ENCODE measurements at places on chromosomes 12 and 14.
A peak's percentile ranks its signal among the peaks of the same experiment; 100 is the strongest.

DNA sequence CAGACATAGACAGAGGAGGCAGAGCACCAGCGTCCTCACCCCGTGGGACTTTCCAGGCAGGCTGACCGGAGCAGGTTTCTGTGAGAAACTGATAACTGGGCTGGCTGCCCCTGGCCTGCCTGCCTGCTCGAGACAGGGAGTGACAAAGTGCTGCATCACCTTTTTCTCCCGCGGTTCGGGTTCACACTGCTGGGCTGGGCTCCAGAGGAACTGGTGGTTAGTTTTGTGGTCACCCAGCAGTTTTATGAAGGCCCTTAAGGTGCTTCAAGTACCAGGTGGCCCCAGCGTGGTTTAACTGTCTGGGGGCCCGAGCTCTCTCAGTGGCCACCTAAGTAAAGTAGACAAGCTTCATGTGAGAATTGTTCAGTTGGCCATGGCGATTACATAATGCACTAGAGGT, 1073.6 kb downstream of the BCL11B start:
- DNase-seq = peak; percentile 26

DNA sequence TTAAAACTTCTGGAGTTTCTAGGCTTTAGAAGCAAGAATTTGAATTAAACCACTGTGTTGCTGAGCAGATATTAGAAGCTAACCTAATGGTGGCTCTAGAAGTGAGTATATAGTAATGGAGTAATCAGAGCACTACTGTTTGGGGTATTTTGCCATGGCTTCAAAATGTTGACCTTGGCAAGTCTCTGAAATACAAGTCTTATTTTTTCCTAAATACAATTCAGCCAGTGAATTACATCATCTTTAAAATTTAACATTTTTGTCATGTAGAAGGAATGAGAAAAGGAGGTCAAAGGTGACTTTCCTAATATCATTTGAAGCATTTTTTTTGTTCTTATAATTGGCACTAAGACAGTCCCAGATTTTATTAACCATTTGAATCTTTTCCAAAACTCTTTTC, 25.2 kb downstream of the PMCH start:
- DNase-seq = no peak

DNA sequence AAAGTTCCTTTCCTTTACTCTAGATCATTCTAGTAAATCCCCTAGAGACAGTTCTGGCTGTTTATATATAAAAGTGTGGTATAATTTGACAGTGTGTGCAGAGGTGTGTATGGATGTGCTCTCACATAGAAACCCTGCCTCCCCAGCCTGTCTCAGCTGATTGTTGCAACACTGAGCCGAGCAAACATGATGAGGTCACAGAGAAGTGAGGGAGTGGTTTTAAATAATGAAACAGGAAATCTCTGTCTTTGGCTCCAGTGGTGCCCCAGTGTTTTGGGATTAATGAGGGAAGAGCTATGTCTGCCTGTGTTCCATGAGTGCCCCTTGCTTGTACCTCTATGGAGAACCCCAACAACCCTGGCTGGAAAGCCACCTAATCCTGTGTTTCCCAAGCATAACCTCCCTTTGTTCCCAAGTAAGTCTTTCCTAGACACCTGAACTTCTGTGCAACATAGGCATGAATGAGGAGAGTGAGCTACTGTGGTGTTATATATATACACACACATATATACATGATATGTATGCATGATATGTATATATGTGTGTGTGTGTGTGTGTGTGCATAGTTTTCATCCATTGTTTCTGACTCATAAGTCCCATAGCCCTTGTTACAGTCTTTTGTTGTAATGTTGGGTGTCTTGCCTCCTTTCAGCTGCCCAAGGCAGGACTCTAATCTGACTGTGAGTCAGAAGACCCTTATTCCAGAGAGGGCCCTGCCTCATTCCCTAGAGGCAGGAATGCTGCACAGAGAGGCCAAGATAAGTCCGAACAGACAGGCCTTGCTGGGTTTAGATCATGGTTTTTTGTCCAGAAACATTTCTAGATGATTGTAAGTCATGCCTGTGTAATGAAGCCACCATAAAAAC, 18.0 kb downstream of the TRAF3 start:
- no peak for DNase-seq

GRCh38 chr12:5154091-5154490, 110.4 kb downstream of the KCNA5 start:
- no peak for DNase-seq

DNA sequence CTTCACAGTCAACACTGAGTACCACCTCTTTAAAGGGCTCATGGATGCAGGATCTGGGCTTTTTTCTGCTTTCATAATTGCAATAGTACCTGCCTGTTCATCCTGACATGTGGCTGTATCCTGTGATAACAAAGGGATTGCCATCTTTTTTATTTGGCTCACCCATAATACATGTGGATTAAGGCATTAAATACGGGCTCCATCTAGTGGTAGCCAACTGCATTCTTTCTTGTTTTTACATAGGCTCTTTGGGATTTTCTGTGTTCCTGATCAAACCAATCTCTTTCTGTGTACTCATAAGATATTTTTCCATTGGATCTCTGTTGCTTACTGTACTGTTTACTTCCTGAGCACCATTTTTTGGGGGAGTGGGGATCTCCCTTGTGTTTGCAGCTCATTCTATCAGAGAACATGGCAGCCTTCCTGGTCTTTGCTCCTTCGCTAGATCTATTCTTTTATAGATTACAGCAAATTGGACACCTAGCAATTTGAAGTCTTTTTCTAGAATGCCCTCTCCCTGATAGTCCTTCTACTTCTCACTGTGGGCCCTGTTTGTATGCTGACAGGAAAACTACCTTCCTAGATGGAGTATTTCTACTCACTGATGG, 723.4 kb upstream of the MDGA2 start:
- DNase-seq = no peak

- no peak for DNase-seq
Measured at GRCh38 chr12:101485021-101485420, 9.9 kb downstream of the SPIC start.

DNA sequence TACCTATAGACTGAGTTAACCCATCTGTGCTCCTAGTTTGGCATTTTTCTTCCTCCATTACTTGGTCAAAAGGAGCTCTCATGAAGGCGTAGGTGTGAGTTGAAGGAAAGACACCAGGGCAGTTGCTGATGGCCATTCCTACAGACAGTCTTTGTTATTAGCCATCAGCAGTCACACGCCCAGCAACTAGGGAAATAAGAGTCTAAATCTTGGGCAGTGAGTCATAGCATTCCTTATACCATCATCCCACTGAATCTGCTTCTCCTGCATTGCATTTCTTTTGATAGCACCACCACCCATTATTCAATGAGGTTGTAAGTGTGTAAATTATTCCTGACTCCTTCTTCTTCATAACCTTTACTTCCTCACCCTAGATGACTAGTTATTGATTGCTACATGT, 150.9 kb upstream of the IGF1 start:
- no peak for DNase-seq

DNA sequence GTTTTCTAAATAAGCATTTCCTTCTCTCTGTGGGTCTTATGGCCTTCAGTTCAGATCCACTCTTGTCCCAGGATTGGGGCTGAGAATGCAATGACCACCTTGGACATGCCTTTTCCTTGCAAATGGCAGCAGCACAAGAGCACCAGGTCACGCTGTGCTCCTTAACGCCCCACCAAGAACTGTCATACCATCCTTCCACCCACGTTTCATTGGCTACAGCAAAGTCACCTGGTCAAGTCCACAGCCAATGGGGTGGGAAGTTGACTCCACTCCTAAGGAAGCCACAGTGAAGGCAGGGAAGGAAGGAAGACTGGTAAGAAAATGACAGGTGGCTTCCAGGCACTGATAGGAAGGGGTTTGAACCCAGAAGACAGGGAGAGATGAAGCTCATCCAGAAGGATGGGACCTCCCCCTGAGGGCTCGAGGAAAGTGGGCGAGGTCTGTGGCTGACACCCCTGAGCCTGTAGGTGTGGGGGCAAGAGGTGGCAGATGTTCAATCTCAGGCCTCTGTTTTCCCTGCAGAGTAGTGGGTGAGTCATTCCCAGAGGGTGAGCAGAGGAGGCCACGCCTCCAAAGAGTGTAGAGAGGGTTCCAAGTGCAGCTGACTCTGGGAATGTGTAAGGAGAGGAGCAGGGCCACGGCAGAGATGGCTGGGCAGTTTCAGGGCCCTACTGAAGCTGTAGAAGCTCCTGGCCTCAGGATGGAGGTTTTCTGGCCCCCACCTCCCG, 113.5 kb upstream of the VRK1 start:
- DNase-seq = no peak

DNA sequence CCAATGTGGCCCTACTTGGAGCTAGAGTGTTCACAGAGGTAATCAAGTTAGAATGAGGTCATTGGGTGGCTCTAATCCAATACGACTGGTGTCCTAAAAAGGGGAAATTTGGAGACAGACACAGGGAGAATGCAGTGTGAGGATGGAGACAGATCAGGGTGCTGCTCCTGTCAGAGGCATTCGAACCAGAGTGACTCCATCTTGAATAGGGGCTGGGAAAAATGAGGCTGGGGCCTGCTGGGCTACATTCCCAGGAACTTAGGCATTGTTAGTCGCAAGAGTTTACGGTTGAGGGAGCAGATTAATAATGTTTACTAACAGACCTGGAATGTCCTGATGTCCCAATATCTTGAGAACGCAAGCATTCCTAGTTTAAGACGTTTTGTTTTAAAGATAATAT, 20.2 kb downstream of the TNFAIP2 start:
- no peak for DNase-seq

DNA sequence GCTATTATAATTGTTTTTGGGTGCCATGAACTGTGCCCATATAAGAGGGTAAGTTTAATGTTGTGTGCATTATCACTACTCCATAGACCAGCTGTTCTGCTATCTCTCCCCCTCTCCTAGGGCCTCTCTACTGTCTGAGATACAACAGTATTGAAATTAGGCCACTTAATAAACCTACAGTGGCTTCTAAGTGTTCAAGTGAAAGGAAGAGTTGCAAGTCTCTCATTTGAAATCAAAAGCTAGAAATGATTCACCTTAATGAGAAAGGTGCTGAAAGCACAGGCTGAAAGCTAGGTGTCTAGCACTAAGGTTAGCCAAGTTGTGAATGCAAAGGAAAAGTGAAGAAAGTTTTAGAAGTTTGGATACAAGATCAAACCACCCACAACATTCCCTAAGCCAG, 168.0 kb downstream of the SLC16A7 start:
- DNase-seq = no peak

DNA sequence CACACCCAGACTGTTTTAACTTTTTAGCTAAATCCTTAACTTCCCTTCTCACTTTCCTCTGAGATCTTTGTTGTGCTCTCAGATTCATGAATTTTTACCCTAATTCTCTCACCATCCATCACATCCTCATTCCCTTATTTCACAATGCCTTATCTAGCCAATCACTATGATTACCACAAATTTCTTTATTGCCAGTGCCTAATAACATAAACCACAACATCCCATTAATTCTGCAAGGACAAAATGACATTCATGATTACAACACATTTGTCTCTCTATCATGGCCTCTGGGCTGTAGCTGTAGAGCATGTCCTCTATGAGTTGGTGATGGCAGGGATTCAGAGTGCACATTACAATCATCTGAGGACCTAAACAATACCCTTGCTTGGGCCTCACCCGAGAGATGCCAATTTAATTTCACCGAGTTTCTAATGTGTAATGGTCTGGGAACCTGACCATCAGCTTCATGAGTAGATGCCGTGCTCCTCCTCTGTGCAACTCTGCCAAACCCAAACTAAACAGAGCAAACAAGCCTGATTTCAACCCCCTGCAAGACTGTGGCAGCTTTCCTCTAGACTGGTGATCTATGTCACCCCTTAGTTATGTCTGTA, 99.3 kb downstream of the SPTSSA start:
- no peak for DNase-seq

- no peak for DNase-seq
Measured at GRCh38 chr14:104081261-104081835, 4.2 kb upstream of the ASPG start.

GRCh38 chr14:68748691-68749090, 44.2 kb downstream of the ZFP36L1 start:
- DNase-seq = no peak

- no peak for DNase-seq
Measured at GRCh38 chr12:78457938-78458337, 406.6 kb upstream of the SYT1 start.

DNA sequence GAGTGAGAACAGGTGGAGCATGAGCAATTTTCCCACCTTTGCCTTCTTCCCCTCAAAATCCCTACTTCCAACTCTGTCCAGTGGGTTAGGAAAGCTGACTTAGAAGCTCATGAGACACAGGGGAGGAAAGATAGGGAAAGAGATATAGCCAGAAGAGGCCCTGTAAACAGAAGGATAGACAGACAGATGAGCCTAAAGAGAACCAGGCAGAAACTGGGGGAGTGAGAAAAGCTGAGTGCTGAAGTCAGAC, 5.0 kb downstream of the AJUBA start:
- DNase-seq = no peak

DNA sequence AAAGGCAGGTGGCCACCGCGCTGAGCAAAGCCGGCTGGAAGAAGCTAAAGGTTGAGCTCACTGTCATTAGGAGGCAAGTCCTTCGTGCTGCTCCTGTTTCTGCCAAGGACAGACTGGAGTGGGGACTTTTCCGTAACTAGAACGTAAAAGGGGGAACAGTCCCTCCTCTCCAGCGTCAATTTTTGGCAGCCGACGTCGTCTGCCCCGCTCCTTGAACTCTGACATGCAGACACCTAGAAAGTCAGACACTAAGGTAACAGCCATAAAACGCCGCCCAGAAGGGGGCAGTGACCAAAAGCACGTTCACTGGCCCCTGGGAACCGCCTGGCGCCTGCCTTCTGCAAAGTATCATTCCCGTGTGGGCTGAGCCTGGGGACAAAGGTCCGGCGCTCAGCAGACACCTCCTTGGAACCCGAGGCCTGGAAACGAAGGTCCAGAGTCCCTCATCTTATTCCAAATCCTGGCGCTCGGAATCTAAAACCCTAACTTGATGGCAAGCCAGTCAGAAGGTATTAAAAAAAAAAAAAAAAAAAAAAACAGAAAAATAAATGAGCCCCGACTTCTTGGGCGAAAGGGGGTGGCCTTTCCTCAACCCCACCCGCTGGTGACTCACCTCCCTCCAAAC, 1.1 kb upstream of the LRP1 start:
- peak; percentile 22 for DNase-seq

- DNase-seq = no peak
Measured at GRCh38 chr12:115478505-115478904, 794.5 kb upstream of the TBX3 start.

DNA sequence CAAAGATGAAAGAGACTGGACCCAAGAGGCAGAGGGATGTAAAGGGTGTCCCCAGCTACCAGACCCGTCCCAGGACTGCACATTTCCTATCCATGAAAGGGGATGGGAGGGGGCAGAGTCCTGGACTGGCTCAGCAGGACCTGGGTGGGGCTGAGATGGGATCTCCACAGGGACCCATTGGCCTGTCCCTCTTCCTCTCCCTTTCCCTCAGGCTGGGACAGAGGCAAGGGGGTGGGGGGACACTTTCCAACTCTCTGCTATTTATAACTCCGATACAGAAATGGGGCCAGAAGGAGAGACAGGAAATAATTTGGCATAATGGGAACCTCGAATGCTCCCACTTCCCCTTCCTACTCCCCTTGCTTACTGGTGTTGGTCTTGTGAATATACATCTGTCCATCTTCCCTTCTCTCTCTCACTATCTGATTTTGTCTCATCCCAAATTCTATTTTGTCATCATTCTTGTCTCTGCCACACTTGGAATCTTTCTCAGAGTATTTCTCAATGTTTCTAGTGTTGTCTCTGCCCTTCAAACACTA, 1.1 kb upstream of the ITGA7 start:
- DNase-seq = no peak
